ENCODE measurements at places on chromosomes 6 and 20. TPM values are rescaled to one million over a fixed set of nuclear protein-coding genes. Genes with fewer than 3 reads are reported as not detected.

Gene GSTA2
- not detected for total RNA-seq

Gene FNDC1
- total RNA-seq: not detected

Gene OTOR
- total RNA-seq: not detected

Gene SLC17A9
- total RNA-seq: 4.8 TPM

Gene MYO6
- 6.0 TPM for total RNA-seq

Gene PEX7
- total RNA-seq: 17.1 TPM

GRCh38 chr20:29079769-29080690, 2177.4 kb upstream of the DEFB115 start:
- DNase-seq: peak; percentile 98

- DNase-seq: no peak
Measured at GRCh38 chr6:122631571-122632249, 21.5 kb downstream of the PKIB start.

- peak; percentile 88 for DNase-seq
Measured at GRCh38 chr6:89997456-89998445, 103.5 kb downstream of the GJA10 start.

- no peak for DNase-seq
Measured at GRCh38 chr6:122678841-122679240, 68.6 kb downstream of the PKIB start.

GRCh38 chr6:144062786-144063185, 32.6 kb downstream of the SF3B5 start:
- DNase-seq: no peak

- no peak for DNase-seq
Measured at GRCh38 chr20:434661-435419, 26.7 kb downstream of the RBCK1 start.

- DNase-seq: no peak
Measured at GRCh38 chr6:125985979-125986300, 400 bp upstream of the TRMT11 start.

- DNase-seq: no peak
Measured at GRCh38 chr20:60204601-60205000, 246.4 kb downstream of the CDH26 start.

DNA sequence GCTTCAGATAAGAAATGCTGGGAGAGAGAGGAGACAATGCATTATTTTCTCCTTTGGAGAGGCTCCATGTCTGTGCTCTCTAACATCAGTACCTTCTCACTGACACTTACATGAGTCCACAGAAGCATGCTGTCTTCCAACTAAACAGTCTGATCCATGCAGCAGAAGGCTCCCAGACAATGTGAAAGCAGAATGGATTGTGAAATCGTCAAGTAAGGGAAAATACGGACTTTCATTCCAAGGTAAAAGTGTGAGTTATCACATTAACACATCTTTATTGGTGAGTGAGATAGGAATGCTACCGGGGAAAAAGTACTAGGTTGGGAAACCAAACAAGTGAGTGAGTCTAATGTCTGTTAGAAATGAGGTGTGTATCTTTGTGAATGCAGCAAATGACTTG, 167.6 kb upstream of the KCNK16 start:
- DNase-seq: no peak

GRCh38 chr20:32333181-32333987, 24.7 kb upstream of the ASXL1 start:
- DNase-seq: no peak

Data from RPMI7951 (cell line).